ENCODE measurements at places on chromosomes 16 and 17.
A peak's percentile ranks its signal among the peaks of the same experiment; 100 is the strongest.

- DNase-seq = no peak
Observed at GRCh38 chr16:2383501-2383900, 43.0 kb upstream of the ABCA3 start.

GRCh38 chr16:69906838-69907401 lies 44.2 kb upstream of the CLEC18A start:
- no peak for DNase-seq

DNA sequence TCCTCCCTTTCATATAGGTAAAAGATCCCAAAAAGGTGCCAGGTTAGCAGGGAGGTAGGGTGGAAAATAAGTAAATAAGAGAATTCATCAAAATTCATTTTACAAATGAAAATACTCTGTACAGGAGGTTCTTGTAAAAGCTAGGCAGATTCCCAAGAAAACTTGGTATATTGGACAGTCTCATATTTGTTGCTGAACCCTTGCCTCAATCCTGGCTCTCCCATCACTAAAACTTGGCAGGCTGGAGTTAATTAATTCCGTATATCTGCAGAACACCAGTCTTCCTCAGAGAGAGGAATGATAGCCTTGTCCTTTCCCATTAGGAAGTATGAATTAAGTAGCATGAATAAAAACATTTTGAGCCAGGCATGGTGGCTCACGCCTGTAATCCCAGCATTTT lies 66.2 kb upstream of the MTMR4 start:
- DNase-seq = no peak

- no peak for DNase-seq
Observed at GRCh38 chr17:41555105-41555887, 16.6 kb downstream of the KRT9 start.

GRCh38 chr17:77749989-77750388 lies 208.5 kb upstream of the TNRC6C start:
- DNase-seq = no peak

DNA sequence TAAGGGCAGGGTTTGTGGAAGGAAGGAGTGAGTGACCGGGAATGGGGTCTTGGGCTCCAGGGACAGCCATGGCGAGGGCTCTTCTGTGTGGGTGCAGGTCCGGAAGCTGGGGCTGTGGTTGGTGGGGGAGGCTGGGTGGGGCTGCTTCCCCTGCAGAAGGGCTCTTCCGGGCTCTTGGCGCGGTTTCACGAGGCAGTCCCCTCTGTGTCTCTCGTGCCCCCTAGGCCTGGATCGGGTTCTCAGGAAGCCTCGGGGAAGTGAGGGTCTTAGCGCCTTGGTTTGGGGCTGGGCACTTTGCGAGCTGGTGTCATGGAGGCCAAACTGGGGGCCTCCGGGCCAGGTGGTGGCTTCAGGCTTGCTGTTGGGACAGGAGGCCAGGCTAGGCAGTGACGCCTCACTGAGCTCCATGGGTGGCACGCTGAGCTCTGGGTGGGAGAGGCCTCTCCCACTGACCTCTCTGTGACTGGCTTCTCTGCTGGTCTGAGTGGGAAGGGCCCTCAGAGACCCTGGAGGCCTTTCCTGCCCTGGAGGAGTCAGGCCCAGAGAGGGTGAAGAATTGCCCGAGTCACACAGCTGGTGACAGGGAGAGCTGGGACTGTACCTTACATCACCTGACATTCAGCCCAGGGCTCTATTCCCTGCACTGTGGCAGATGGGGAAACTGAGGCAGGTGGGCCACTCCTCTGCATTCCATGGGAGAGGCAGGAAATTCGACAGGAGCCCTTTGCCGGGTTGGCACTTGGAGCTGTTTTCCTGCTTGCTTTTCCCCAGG lies 8.2 kb downstream of the ADCY7 start:
- peak; percentile 88 for DNase-seq

DNA sequence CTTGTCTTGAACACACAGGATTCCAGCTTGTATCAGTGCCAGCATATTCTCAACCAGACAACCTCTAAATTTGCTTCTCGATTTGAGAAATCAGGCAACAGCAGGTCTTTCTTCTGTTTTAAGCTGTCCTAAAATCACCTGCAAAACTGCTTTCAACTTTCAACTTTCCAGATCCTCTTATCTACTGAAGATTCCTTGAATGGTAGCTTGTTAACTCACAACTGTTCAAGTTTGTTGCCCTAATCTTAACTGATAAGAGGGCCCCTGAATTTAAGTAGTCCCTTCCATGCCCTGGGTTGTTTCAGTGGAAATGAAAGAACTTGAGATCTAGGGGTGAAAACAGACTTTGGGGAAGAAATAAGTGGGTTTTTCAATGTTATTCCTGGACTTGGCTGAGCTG lies 57.2 kb downstream of the CHD9 start:
- no peak for DNase-seq
